NCI-H2171 treated with DMSO at 0.1 percent for 48 hours (cell line): ENCODE measurements at places on chromosomes 2 and 18.

GRCh38 chr2:208945719-208946256 lies 478.1 kb upstream of the MAP2 start:
- no peak for DNase-seq

DNA sequence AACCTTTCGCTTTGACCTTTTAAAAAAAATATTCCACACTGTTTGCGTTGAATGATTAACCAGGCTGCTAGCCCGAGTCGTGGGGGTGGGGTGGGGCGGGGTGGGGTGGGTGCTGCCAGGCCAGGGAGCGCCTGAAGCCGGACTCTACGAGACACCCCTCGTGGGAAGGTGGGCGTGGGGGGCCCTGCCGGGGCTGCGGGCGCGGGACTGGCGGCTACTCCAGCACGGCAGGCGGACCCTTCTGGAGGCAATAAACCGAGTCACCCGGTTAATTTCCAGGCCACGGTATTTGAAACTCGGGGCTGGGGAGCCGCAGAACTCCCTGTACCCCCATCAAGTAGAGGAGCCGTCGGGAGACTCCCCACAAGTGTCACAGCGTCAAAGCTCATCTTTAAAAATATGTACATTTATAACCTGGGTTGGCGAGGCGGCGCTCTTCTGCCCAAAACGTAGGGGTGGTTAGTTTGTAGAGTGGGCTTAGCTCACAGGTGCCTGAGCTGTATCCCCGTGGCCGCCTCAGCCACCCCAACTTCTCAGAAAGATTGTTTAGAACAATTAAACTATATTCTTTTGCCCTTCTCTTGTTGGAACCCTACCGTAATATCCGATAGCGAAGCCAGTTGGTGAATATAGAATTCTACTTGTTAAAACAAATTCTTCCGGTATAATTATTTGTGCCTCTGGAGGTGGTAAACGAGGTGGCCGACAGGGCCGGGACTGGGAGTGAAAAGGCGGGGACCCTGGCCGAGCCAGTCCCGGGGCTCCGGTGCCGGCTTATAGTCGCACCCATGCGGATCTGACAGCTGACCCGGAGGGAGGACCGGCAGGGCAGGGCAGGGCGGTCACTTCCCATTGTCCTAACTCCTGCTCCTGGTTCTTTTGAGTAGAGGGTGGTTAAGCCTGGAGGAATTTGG lies 1.4 kb downstream of the B3GNT2 start:
- peak; percentile 16 for DNase-seq

- DNase-seq = no peak
Observed at GRCh38 chr2:43212931-43213330, 13.5 kb downstream of the ZFP36L2 start.

DNA sequence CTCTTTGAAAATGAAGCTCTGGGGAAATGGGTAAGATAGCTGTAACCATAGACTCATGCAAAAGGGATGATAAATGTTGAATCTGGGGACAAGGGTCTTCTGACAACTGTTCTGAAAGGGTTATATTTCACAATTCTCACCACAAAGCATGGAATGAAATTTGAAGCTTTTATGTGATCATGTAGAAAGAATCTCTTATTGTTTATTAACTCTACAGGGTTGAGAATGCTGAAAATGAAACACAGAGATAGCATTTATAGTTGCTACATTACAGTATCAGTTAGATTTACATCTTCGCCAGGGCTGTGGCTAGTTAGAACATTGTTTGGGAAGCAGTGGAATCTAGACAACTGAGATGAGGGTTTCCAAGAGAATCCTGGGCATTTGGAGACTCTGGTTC lies 97.4 kb upstream of the LHCGR start:
- no peak for DNase-seq

GRCh38 chr2:169210917-169211316 lies 141.6 kb downstream of the DHRS9 start:
- no peak for DNase-seq
